ENCODE measurements at places on chromosomes 3 and 15.

GRCh38 chr15:57215326-57215725 is 161.0 kb upstream of the CGNL1 start:
- no peak for DNase-seq

- no peak for DNase-seq
Observed at GRCh38 chr3:39267631-39268548, 11.9 kb downstream of the CX3CR1 start.

- DNase-seq: no peak
Observed at GRCh38 chr3:46860017-46860809, 3.0 kb downstream of the MYL3 start.

- no peak for DNase-seq
Observed at GRCh38 chr3:9870978-9871377, 9.1 kb downstream of the CIDEC start.

DNA sequence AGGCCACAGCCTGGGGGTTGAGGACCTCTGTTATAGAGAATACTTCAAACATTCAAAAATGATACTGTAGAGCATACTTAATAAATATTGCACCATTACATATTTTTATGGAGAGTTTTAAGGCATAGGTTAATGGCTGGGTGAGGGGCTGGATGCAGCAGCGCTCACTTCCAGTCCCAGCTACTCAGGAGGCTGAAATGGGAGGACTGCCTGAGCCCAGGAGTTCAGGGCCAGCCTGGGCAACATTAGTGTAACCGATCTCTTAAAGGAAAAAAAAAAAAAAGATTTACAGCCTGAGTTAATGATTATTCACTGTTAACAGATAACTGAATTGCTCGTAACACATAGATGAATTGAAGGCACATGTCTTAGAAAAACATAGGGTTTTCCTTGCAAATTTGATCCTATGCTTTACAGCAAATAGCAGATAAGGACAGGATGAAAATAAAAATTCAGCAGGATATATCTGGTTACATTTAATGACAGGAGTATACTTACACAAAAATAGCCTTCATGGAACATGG is 282.9 kb downstream of the TBC1D5 start:
- no peak for DNase-seq

GRCh38 chr3:124053871-124054270 is 61.9 kb upstream of the ROPN1 start:
- no peak for DNase-seq

DNA sequence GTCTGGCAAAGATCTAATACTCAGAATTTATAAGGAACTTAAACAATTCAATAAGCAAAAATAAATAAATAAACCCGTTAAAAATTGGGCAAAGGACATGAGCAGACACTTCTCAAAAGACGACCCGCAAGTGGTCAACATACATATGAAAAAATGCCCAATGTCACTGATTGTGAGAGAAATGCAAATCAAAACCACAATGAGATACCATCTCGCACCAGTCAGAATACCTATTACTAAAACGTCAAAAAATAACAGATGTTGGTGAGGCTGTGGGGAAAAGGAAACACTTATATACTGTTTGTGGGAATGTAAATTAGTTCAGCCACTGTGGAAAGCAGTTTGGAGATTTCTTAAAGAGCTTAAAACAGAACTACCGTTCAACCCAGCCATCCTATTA is 188.0 kb upstream of the MRPL3 start:
- DNase-seq: no peak

DNA sequence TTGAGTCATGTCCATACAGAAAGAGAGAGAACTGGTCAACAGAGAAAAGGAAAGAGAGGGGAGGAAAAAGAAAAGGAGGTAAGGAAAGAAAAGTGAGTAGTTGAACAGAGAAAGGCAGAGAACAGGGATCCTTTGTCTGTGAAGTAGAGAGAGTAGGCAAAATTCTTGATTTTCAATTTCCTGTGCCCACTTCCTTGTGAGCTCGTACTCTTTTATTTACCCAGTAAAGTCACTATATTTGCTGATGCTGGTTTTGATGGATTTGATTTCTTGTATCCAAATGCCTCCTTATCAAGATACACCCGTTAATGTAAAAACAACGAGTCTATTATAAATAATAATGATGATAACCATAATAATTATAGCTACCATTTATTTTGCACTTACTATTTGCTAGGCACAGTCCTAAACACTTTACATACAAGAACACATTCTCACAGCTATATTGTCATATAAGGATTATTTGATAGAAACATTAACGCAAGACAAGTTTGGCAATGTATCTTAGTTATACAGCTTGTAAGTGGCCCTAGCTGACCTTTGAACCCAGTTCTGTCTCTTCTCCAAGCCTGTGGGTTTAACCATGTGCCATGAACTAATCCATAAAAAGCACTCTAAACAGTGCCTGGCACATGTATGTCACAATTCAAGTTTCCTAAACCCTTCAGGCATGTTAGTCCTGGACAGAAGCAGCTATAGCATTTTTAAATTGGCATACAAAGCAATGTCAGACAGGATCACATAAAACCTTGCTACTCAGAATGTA is 6.7 kb upstream of the P2RY1 start:
- DNase-seq: no peak
